Urinary bladder (tissue), 4 donors: ENCODE measurements at places on chromosomes 3 and 15.

GRCh38 chr15:33126559-33127290 is 67.8 kb downstream of the FMN1 start:
- peak; percentile 87 for DNase-seq

DNA sequence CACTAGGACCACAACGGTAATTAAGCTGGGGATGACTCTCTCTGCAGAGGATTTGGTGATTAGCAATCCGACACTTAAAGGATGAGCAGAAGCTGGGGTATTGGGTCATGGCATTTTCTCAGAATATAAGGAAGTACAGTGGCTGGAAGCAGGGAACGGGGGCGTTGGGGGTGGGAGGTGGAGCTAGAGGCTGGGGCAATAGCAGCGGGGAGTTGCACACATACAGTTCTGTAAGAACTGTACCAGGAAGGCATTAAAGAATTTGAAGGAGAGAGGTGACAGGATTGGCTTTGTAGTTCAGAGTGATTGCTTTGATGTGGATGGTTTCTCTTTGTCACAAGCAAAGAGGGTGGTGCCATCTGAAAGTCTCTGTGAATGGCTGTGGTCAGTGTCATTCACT is 28.2 kb downstream of the PSMD6 start:
- no peak for DNase-seq

- no peak for DNase-seq
These were observed 328.0 kb downstream of the NLGN1 start for GRCh38 chr3:173725507-173725906.

DNA sequence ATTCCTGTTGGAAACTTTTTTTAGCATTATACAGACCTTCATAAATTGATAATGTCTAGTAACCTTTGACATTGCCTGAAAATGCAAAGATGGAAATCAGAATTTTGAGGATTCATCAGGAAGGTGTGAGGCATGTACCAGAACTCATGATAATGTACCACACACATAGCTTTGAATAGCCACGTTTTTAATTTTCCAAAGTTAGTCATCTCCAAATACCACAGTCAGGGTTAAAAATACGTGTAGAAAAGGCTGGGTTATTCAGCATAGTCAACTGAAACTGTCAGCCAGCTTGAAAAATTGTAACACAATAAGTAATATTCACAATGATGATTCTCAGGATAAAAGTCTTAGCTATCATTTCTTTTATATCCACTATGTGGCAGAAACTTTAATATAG is 102.0 kb upstream of the THRB start:
- no peak for DNase-seq

DNA sequence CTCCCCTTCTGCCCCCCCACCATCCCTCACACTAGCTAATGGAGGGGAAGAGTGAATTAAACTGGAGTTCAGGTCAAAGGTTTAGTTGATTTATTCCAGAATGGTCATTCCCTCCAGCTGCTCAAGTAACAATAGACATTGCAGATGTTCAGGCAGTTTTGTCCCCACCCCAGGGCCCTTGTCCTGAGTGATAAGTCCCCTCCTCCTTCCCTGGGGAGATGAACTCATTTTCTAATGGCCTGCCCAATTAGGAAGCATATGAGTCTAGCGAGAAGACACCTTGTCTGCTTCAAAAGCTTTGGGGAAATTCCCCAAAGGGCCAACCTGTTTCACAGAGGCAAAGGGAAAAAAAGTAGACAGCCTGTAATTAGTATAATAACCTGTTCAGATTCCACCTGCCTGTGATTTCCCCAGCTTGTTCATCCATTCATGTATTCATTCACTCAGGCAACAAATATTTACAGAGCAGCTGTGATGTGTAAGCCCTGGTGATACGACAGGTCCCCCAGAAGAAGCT is 165.3 kb downstream of the SHQ1 start:
- no peak for DNase-seq

DNA sequence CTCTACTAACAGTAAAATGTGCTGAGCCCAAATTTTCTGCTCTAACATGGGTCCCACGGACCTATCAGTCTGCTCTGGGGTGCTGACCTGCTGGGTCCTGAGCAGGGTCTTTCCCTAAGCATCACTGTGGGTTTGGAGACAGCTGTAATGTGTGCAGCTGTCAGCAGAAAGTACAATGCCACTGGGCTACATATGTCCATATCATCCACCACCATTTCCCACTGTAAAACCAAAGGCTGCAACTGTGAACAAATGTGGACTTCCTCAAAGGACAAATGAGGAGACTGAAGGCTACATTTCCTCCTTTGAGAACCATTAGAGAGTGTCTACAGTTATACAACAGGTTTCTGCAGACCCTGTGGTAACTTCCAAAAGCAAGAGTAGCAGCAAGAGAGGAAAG is 33.8 kb upstream of the IP6K2 start:
- no peak for DNase-seq

DNA sequence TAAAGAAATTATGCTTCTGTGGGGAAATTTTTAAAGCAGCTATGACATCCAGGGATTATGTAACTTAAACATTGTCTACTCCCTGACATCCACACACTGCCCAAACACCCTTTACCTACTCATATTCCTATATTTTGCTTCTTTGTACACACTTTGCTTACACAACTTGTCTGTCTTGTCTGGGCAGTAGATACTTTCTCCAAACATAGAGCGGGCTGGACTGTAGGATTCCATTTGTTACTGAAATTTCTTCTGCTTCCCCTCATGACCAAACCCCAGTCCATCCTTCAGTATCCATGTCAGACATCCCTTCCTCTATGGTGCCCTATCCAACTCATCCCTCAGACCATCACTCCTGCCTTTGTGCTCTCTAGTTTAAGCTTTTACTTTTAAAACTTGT is 19.9 kb downstream of the NCEH1 start:
- DNase-seq: no peak

- DNase-seq: no peak
These were observed 68.2 kb upstream of the CORO2B start for GRCh38 chr15:68510558-68510957.

- no peak for DNase-seq
These were observed 84.4 kb downstream of the BDH1 start for GRCh38 chr3:197471221-197472010.

GRCh38 chr15:74263466-74263865 is 27.3 kb downstream of the CCDC33 start:
- DNase-seq: no peak
